ENCODE measurements at places on chromosomes 5 and 9.

GRCh38 chr5:172594867-172595466 lies 46.1 kb upstream of the NEURL1B start:
- no peak for DNase-seq

DNA sequence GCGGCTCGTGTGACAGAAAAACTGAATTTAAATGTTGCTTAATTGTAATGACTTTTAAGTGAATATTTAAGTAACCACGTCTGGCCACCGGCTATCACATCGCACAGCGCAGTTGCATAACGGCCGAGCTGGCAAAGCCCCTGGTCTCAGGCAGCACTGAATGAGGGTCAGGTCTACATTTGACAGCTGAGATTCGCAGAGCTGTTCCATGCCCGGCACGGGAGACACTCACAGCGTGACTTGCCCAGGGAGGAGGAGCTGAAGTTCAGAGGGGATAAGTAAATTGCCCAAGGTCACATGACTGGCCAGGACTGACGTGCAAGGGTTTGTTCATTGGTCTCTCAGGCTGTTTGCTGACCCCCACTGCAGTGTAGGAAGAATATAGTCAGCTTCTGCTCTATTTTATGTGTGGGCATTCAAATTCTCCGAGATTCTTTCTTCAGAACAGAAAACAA lies 17.4 kb upstream of the COL5A1 start:
- DNase-seq: no peak

GRCh38 chr5:78334811-78335210 lies 25.6 kb upstream of the SCAMP1 start:
- DNase-seq: no peak

GRCh38 chr5:135398160-135398854 lies 724 bp downstream of the MACROH2A1 start:
- DNase-seq: peak; percentile 34

GRCh38 chr9:89077519-89077918 lies 86.3 kb downstream of the S1PR3 start:
- no peak for DNase-seq

GRCh38 chr5:72441862-72442540 lies 65.2 kb downstream of the ZNF366 start:
- no peak for DNase-seq

GRCh38 chr9:91180240-91180929 lies 181.3 kb downstream of the AUH start:
- no peak for DNase-seq

- no peak for DNase-seq
Observed at GRCh38 chr9:129113645-129114304, 2.6 kb downstream of the PTPA start.

DNA sequence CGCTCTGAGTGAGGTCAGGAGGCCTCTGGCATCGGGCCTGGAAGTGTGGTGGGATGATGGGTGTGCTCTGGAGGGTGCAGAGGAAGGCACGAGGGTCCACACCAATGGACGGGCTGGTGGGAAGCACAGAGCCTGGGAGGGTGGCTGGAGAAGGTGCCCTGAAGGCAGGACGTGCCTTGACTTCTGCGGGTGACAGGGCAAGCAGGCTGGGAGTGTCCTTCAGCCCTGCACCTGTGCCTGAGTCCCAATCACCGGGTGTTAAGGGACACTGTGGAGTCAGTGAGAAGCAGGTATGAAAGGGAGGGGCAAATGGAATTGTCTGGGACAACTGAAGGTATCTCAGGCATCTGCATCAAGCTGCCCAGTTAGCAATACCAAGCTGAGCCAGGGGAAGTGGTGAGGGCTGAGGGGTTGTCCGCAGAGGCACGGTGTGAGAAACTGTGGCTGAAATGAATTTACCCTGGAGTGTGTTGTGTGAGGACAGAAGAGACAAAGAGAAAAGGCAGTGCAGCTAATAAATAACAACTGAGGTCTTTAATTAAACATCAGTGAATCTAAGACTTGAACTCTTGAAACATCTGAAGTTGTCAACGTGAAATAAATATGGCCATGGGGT lies 50.4 kb downstream of the DAP start:
- DNase-seq: no peak

DNA sequence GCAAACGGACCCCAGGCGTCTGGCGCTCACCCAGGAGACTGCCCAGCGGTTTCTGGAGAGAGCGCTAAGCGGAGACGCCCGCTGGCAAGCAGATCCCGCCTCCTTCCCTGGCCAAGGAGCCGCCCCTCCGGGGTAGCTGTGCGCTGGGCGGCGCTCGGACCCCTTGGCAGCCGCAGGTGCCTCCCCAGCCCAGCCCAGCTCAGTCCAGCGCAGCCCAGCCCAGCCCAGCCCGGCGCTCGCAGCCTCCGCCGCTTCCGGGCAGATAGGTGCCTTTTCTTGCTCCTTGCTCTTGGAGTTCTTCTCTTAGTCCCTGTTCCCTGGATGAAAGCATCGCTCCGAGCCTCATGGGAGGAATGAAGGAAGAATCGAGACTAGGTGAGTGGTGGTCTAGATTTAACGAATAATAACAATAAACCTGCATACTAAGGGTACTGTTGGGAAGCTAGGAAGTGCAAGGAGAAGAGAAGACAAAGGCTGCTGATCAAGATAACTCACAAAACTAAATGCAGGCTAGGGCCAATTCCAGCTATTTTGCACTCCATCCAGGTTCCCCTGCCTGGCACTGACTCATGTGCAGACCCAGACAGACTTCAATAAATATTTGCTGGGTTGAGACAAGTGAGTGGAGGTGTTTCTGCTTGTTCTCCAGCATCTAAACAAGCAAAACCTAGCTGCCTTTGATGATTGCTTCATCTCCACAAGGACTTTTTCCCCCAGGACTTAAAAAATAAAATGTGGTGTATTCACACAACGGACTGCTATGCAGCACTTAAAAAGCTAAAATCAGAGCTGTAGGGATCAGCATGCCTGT lies at the start of gene STK32A:
Gene STK32A (plus strand): TSS at position 202 of the 811 bp plus-strand sequence. CDS start 4,609 bp downstream, outside the sequence.
- DNase-seq: peak; percentile 11

DNA sequence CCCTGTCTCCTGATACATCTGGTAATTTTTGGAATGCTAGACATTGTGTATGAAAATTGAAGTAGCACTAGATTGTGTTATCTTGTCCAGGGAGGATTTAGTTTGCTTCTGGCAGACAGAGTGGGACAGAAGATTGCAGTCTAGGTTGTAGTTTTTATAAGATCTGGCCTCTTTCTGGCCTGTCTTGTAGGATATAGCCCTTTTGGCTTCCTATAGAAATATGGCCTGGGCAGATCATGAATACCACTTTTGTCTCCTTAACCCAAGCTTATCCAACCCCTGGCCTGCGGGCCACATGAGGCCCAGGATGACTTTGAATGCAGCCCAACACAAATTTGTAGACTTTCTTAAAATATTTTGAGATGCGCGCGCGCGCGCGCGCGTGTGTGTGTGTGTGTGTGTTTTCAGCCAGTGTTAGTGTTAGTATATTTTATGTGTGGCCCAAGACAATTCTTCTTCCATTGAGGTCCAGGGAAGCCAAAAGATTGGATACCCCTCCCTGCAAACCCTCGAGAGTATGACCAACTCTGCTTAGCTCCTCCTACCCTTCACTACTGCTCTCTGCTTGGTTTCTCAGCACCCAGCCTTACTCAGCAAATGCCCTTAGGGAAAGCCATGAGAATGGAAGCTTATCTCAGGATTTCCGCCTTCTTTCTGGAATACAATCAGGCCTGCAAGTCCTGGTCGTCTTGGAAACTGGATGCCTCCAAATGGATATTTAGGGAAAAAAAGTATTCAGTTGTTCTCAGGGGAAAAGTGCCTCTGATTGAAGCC lies 26.5 kb downstream of the ANKRD33B start:
- DNase-seq: no peak

DNA sequence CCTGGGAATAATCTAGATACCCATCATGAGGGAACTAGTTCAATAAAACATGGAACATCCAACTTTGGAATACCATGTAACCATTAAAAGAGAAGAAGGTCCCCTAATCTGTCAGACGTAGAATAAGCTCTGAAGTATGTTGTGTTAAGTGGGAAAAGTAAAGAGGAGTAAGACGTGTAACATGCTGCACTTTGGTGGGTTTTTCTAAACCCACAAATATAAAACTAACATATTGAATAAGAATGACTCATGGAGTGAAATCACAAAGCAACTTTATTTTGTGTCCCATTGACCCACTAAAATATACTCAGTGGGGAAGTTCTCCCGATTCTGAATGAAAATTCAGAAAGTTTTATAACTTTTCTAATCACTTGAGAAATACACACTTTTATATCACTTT lies 67.9 kb upstream of the PIK3R1 start:
- DNase-seq: no peak

Data from NCI-H187 treated with DMSO at 0.1 percent for 48 hours (cell line).